Stimulated activated CD8-positive, alpha-beta memory T cell treated with anti-CD3 and anti-CD28 coated beads, Interleukin-4, amount 100 ng/mL, for 1 hour (primary cell): ENCODE measurements at places on chromosomes 12 and 14.

GRCh38 chr12:104974626-104975290 is 11.4 kb upstream of the NOPCHAP1 start:
- DNase-seq = no peak

- no peak for DNase-seq
Measured at GRCh38 chr12:112031472-112031871, 18.2 kb downstream of the ERP29 start.

- DNase-seq = no peak
Measured at GRCh38 chr12:11881835-11882234, 188.9 kb upstream of the BCL2L14 start.

GRCh38 chr12:70543444-70543843 is 93.8 kb downstream of the PTPRB start:
- no peak for DNase-seq

DNA sequence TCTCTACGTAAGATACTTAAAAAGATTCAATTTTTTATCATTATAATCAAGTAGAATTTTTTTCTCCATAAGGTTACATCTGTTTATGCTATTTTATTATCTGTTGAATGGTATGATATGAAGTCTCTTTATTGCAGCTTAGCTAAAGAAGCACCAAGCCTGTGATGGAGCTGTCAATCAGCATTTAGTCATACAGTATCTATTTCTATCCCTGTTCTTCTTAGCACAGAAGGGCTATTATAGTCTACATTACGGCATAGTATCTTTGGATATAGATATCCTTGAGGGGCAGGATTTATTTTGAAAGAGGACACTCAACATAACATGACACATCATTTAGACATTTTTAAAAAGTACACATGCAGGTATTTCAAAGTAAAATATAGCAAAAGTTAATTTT is 277.1 kb downstream of the FOXG1 start:
- no peak for DNase-seq
